ENCODE measurements at places on chromosomes 6 and 20. TPM values are rescaled to one million over a fixed set of nuclear protein-coding genes. Genes with fewer than 3 reads are reported as not detected.

E2F3 gene
- 13.1 TPM for total RNA-seq

KCNK5 gene
- 0.78 TPM for total RNA-seq

SYNGAP1 gene
- total RNA-seq = 1.2 TPM

ZBTB12 gene
- 1.8 TPM for total RNA-seq

EDN1 gene
- total RNA-seq = 12.0 TPM

PPIL6 gene
- 1.8 TPM for total RNA-seq

DNAH8 gene
- not detected for total RNA-seq

KIF25 gene
- not detected for total RNA-seq

B4GALT5 gene
- 16.4 TPM for total RNA-seq

CASS4 gene
- total RNA-seq = 0.05 TPM

NAPB gene
- 13.1 TPM for total RNA-seq

Measured in NCI-H460 (cell line).